ENCODE measurements at places on chromosomes 1 and 21.
A peak's percentile ranks its signal among the peaks of the same experiment; 100 is the strongest.

DNA sequence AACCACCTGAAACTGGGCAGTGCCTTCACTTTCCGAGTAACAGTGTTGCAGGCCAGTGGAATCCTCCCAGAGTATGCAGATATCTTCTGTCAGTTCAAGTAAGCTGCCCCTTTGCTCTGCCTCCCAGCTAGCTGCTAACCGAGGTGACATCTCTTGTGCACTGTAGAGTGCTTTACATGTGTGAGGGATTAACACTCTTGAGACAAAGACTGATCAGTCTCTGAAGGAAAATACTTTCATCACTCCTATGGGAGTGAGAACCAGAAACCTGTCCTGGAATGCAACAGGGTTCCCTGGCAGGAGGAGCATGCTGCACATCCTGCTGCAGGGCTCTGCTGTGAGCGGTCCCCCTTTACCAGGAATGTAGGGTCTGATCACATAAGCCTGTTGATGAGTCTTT, 61.4 kb upstream of the PGD start:
- DNase-seq: no peak

GRCh38 chr1:241837901-241838300, 10.1 kb upstream of the EXO1 start:
- DNase-seq: no peak

DNA sequence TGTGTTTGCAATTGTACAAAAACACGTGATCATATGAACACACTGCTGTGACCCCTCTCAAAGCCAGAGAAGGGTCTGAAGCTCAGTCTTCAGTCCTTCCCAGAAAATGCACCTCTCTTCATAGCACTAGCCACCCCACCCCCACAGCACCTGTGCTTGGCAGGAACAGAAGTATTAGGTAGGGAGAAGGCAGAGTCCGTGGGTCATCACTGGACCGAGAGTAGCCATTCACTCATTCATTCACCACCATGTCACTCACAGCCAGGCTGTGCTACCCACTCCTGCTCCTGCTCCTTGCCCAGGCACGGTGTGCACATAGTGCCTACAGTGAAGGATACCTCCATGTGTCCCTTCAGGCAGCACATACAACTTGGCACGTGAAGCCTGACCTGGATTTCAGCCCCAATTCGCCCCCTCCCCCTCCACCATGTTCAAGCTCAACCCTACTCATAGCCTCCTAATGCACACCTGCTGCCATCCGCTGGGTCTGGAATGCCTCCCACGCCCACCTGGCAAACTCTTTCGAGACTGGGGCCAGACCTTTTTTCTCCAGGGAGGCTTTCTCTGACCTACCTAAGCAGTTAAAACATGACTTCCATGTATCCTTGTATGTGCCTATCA, 81.9 kb upstream of the GALNT2 start:
- no peak for DNase-seq

- no peak for DNase-seq
These were observed 64.3 kb upstream of the ADARB1 start for GRCh38 chr21:45010096-45010495.

- no peak for DNase-seq
These were observed 70.9 kb downstream of the C4BPA start for GRCh38 chr1:207174913-207175312.

- DNase-seq: no peak
These were observed 1.6 kb downstream of the OR2AK2 start for GRCh38 chr1:247966532-247967204.

- no peak for DNase-seq
These were observed 480 bp downstream of the CADM3 start for GRCh38 chr1:159171688-159172501.

GRCh38 chr1:58611861-58612385, 34.9 kb upstream of the TACSTD2 start:
- DNase-seq: no peak

- no peak for DNase-seq
These were observed 1565.9 kb downstream of the PLA2G4A start for GRCh38 chr1:188394677-188395076.

GRCh38 chr1:211722277-211723175, 47.1 kb upstream of the NEK2 start:
- no peak for DNase-seq

DNA sequence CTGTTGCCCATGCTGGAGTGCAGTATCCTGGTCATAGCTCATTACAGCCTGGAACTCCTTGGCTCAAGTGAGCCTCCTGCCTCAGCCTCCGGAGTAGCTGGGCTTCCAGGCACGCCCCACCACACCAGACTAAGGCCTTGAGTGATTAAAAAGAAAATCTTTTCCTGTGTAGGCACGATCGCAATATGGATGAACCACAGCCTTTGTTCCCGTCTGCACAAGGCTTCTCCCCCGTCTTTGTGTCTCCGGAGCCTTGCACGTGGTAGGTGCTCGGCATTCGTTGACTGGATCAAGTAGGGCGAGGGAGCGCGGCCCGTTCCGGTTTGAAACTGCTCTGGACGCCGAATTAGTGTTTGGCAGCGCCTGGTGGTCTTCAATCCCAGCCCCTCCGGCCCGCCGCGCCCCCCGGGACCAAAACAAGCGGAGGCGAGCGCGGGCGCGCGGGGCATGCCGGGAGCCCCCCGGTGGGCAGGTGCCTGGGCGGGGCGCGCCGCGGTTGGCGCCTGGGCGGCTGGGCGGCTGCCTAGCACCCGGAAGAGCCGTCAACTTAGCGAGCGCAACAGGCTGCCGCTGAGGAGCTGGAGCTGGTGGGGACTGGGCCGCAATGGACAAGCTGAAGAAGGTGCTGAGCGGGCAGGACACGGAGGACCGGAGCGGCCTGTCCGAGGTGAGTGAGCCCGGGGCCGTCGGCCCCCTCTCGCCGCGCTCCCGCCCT, at the start of gene SFT2D2:
Gene SFT2D2, plus strand, starts transcription at position 529 of the 715 bp plus-strand sequence. Its CDS starts 76 bp downstream, at position 605.
- peak; percentile 68 for DNase-seq

DNA sequence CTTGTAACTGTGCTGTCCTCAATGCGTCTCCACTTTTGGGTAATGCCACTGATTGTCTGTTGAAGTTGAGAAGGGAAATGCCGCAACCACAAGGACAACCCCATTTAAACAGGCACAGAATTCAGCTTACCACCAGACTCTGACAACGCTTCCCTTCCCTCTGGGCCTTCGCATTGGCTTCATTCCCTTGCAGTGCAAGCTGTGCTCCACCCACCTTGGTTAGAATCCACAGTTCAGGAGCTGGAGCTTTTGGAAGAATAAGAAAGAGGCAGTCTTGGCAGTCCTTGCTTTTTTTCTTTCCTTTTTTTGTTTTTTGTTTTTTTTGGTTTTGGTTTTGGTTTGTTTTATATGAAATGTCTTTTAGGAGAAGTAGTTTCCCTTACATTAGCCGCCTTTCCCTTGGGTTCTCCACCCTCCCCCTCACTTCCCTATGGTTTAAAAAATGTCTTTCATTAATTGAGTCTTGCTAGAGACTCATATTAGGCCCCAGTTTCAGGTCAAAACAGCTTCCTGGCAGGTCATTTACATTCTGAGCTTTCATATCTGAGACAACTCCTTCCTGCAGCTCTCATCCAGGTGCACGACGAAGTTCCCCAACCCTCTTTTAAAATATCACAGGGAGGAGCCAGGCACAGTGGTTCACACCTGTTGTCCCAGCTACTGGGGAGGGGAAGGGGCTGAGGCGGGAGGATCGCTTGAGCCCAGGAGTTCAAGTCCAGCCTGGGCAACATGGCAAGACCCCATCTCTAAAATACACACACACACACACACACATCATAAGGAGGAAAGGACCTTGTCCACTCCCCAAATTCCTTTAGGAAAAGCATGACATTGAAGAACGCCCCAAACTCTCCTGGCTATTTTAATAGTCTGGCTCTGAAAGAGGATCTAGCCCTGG, 20.7 kb upstream of the LAX1 start:
- no peak for DNase-seq

DNA sequence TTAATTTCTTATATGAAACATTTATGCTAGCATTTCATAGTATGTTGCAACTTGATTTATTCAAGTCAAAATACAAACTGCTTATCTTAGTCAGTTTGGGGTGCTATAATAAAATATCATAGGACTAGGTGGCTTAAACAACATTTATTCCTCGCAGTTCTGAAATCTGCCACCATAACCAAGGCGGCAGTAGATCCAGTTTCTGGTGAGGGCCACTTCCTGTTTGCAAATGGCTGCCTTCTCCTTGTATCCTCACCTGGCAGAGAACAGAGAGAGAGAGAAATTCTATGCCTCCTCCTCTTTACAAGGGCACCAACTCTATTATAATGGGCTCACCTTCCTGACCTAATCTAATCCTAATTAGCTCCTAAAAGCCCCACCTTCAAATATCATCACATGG, 76.1 kb upstream of the RGS2 start:
- no peak for DNase-seq

DNA sequence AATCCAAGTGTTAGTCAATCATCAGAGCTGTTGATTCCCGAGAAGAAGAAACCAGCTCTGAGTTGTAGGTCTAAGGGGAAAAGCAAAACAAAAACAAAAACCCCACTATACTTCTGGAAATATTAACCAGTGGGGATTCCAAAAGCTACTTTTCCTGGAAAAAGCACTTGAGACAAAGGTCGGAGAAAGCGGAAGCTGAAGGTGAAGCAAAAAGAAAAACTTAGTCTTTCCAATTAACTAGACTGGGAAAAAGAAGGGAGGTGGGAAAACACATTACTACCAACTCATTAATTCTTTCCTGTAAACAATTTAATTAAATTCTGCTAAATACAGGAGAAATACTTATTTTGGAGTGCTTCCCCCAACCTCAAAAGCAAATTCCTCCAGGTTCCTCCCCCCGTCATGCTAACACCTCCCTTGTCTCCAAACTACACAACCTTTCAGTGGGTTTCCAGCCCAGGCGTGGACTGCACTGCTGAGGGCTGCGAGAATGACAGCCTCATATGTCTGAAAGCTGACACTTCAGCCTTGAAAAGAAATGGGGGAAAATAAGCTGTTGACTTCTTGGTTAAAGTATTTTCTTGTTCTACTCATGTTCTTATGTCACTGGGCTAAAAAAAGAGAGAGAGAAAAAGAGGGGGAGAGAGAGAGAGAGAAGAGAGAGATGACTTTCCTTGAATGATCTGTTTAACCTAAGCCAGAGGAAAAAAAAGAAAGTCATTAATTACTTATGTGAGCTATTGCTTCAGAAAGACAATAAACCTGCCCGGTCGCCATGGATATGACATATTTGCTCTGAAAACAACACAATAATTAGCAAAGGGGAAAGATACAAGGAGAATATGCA, 5.1 kb downstream of the CASZ1 start:
- DNase-seq: no peak

- DNase-seq: no peak
These were observed 57.8 kb downstream of the ZNF281 start for GRCh38 chr1:200351826-200352549.

DNA sequence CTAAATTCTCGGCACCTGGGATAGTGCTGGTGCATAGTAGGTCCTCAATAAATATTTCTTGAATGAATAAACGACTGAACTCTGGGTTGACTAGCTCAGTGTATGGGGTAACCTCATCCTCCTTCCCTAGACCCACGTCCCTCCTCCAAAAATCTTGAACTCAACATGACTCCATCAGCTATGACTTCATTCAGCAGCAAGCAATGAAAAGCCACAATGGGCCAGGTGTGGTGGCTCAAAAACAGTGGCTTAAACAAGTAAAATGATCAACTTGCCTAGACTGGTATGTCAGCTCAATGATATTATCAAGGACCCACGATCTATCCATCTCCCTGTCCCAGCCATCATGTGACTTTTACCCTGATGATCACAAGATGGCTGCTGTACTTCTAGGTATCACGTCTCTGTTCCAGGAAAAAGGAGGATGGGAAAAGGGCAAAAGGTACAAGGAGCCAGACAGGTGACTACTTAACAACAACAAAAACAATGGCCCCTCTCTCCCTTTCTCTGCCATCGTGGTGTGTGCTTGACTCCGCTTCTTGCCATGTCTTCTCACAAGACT, 13.0 kb upstream of the PAQR7 start:
- no peak for DNase-seq

DNA sequence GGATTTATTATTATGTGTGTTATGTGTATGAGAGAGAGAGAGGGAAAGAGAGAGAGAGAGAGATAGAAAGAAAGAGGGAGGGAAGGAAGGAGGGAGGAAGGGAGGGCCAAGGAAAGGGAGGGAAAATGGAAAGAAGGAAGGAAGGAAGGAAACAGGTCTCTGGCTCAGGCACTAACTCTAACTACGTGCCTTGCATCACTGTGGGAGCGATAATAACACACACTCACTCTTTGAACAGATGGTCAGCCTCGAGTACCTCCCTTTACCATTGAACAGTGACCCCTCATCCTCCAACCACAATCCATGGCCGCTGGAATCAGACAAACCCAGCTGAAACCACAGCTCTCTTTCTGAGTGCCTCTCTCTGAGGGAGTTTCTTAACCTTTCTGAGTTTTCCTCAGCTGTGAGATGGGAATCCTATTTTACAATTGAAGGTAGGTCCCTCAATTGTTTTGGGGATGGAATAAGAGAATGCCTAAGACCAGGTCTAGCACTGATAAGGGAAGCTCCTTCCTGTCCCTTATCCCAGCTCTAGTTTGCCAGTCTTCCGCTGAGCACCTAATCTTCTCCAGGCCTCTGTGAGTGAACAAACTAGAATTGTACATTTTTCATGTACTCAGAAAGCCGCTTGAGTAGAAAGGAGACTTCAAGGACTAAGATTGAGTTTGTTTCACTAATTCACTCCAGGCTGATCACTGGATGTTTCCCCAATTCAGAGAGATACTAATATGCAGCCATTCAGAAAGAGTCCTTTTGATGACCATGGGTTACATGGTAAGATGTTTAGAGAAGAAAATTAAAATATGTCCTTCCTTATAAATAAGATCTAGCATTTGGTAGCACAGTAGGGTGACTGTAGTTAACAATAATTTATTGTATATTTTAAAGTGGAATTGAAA, 62.8 kb downstream of the IRF2BP2 start:
- DNase-seq: no peak

DNA sequence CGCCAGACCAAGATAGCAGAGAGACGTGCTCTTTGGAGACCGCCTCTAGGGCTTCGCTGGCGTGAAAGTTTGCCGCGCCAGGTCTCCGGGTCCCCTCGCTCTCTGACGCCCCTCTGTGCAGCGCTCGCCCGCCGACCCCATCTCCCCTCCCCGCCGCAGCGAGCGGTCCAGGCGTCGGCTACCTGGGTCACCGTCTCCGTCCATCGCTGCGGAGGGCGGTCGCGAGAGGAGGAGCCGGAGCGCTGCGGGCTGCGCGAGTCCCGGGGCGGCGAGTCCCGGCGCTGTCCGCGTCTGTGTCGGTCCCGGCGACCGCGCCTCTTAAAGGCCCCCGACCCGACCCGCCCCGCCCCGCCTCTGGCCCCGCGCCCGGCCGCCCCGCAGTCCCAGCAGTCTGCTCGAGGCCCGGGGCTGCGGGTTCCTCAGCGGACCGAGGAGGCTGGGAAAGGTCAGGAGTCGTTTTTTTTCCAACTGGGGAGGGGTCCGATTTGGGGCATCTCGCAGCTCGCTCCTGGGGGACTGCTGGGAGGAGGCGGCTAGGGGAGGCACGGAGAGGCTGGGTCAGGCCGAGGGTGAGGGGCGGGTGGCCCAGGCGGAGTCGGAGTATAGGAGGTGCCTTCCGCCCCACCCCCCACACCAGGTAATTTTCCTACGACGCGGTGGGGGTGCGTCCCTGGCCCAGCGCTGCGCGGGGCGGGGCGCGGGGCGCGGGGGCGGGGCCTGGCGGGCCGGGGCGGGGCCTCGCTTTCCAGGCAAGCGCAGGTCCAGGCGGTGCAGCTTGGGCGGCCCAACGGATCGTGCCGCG, at the start of the genes FBXO2 and FBXO44:
Gene FBXO2, minus strand, starts transcription at position 293 of the 802 bp plus-strand sequence. Its CDS starts 89 bp downstream, at position 204.
Gene FBXO44, plus strand, starts transcription at position 741 of the 802 bp plus-strand sequence. CDS start 959 bp downstream, outside the sequence.
- peak; percentile 44 for DNase-seq

All from stimulated activated CD8-positive, alpha-beta memory T cell treated with anti-CD3 and anti-CD28 coated beads, Interleukin-2, amount 100 ng/mL, for 48 hours (primary cell).